ENCODE measurements at places on chromosomes 6 and 20.
A peak's percentile ranks its signal among the peaks of the same experiment; 100 is the strongest.

DNA sequence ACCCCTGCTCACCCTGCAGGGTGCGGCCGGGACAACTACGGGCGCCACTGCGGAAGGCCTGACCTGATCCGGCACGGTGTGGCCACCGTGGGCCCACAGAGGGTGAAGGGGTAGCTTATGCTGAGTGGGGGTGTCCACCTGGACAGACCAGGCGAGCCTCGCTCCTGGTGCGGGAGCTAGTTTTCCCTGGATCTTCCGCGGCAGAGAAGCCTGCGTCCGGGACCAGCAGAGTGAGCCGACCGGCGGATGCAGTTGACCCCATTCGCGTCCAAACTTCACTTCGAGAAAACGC lies 38.2 kb downstream of the NCR2 start:
- DNase-seq = no peak

DNA sequence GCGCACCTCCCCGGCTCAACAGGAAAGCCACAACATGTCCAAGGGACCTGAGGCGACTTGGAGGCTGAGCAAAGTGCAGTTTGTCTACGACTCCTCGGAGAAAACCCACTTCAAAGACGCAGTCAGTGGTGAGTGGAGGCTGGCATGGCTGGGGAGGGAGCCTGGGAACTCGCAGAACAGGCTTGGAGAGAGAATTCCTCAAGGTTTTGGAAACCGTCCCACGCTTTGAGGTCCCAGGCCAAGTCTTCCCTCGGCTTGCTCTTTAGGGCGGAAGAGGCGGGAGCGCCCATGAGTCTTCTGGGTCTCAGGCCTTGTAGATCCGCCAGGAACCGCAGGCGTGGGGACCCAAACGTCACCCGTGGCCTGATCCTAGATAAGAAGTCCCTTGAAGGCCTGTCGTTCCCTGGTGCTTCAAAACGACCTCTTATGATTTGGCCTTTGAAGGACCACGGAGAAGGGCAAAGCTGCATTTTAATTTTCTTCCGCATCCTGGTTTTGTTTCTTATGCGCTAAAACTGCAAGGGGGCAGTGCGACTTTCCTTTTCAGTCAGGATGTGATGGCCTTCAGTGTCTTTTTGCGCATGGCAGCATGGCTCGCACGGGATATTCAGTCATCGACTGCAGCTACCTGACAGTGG lies 2.0 kb downstream of the LAMP5 start:
- DNase-seq = peak; percentile 49

- no peak for DNase-seq
Observed at GRCh38 chr20:64101731-64102621, 5.4 kb downstream of the NPBWR2 start.

GRCh38 chr6:49606721-49607390 lies 29.8 kb downstream of the RHAG start:
- peak; percentile 77 for DNase-seq

GRCh38 chr20:42594011-42594410 lies 595.7 kb downstream of the PTPRT start:
- DNase-seq = no peak

- no peak for DNase-seq
Observed at GRCh38 chr6:107667790-107668189, 156.3 kb downstream of the SCML4 start.

GRCh38 chr6:45052325-45052724 lies 275.8 kb upstream of the RUNX2 start:
- no peak for DNase-seq

DNA sequence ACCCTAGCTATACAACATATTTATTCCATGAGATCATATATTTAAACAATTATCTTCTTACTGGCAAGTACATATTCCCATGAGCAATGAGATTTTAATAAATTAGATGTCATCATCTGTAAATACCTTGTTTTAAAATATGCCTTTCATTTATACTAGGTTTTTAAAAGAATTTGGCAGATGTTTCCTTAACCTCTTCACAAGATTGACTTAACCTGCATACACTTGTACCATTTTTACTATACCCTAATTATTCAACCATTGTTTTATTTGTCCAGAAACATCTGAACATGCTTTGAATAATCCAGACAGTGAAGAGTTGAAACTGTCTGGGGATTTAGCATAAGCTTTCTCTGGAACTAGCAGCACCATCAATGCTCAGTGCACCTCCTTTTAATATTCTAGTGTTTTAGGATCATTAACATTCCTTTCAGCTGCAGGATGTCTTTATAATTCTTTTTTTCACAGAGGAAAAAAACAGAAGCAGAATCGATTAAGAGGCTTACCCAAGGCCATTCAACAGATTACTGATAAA lies 188.0 kb upstream of the TENT5A start:
- peak; percentile 30 for DNase-seq

GRCh38 chr20:32205110-32205842 lies 2.3 kb downstream of the PLAGL2 start:
- no peak for DNase-seq

DNA sequence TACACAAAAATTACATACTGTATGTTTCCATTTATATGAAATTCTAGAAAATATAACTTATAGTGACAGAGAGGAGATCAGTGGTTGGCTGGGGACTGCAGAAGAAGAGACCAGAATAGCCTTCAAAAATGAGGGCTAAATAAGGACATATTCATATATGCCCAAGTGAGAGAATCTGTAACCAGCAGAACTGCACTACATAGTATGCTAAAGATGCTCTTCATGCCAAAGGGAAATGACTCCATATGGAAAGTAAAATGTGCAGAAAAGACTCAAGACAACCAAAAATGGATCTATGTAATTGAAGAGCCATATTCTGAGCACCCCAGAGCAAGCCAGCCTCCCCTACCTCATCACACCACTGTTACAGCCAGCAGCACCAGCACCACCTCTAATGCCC lies 29.0 kb downstream of the ELOVL2 start:
- DNase-seq = no peak

GRCh38 chr20:8930726-8931125 lies 138.2 kb upstream of the PLCB4 start:
- DNase-seq = peak; percentile 75

- no peak for DNase-seq
Observed at GRCh38 chr20:4181956-4182945, 166.9 kb upstream of the RNF24 start.

DNA sequence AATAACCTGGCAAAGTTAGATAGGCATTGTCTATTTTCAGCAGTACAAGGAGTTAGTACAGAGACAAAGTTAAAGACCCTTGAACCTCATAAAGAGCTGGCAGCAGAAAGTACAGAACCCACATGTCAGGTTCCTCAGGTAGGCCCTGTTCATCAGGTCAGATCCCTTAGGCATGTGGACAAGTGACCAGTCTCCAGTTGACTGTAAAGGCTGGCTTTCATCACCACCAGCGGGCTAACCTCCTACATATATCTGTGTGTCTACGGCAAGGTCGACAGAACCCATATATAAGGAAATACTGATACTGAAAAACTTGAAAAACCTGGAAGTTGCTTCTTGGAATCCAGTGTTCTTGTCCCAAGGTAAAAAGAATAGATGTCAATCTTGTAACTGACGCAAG lies 223.1 kb upstream of the SGK1 start:
- DNase-seq = no peak

GRCh38 chr6:142940487-142940886 lies 4.5 kb downstream of the HIVEP2 start:
- DNase-seq = peak; percentile 70

DNA sequence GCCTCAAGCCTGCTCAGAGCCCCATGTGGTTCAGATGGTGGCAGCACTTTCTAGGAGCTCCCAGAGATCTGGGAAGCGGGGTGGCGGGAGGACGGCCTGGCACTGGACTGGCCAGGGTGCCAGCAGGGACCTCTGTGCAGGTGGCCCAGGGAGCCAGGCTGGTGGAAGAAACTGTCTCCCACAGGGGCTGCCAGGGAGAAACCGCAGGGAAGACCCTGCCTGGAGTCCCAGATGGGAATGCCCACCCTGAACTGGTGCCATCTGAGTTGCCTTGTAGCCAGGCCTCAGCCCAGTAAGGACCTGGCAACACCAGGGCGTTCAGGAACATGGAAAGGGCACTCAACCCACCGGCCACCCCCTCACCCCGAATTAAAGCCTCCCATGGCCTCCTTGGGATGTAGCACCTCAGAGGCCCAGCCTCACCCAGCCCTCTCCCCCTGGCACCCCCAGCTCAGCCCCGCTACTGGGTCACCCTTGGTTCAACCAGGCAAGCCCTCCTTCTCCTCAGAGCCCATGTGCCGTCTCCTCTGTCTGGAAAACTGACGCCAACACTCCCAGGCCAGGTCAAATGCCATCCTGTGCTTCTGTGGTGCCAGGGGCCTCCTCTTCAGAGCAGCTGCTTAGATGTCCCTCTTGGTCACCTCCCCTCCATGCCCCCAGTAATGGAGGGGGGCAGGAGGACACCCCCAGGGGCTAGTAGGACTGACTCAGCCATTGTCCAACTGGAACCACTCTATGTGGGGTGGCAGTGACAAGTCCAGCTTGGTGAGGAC lies 5.9 kb upstream of the C20orf144 start:
- DNase-seq = no peak

GRCh38 chr6:169803271-169803811 lies 51.9 kb downstream of the ERMARD start:
- DNase-seq = no peak

DNA sequence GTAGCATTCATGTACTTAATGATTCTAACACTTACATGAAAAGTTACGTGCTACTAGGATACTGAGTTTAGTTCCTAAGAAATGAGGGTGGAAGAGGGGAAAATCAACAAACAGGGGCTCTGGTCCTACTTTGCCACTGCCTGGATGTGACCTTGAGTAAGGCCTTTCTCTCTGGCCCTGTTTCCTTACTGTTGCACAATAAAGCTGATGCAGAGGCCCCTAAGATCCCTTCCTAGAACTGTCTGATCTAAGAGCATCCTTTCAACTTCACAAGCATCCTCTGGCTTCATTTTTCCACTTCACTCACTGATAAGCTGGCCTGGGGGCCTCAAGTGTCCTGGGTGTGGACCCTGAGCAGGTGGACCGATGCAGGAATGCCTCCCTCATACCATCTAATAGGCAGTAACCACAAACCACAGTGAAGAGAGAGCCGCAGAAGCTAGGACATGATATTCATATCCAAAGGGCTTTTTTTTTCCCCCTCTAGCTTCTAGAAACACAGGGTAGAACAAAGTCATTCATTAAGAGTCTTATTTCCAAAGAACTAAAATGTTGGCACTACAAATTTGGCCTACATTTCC lies 21.6 kb downstream of the FKBP1A start:
- DNase-seq = no peak

DNA sequence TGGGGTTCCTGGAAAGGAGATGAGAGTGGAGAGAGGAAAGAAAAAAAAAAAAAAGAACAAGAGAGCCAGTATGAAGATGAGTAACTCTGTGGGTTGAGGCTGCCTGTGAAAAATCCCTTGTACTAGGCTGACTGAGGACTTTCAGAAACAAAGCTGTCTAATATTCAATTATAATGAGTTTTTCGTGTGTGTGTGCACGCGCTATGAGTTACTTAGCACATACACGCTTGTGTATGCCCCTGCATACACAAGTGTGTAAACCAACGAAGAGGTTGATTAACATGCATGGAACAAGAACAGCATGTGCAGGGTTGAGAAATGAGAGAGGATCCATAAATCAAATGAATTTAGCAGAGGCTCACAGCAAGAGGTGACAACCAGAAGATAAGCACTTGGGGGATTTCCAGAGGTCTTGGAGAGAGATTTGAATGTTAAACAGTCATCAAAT lies 4.8 kb upstream of the RBPJL start:
- DNase-seq = no peak

- DNase-seq = no peak
Observed at GRCh38 chr6:140108167-140108566, 733.7 kb upstream of the CITED2 start.

GRCh38 chr6:106102034-106102433 lies 15.9 kb downstream of the PRDM1 start:
- DNase-seq = no peak

DNA sequence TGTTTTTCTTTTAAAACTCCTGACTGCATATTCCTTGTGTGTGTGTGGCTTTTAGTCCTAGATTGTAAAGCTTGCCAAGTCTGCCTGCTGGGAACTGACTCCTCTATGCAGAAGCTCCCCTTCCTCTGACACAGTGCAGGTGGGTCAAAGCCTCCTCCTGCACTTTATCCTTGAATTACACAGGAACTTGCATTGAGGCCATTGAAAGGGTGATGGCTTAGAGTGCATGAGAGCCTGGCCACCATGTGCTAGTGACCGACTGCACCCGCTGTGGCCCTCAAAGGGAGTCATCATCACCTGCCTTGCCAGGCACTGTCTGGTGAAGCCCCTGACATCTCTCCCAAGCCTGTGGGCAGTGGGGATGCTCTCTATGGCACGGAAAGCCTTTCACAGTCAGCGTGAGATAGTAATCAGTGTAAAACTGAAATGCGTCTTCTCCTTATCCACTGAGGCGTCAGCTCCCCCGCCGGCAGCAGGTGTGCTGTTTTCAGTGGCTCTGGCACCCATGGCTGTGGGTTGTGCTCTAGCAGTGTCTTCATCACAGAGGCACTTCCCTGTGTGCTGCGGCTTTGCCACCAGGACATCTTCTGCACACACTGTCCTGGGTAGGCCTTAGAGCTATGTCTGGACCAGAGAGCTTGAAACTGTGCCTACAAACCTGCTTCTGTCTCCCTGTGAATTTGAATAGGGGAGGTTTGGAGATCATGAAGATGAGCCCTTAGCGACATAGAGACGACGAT lies 87.9 kb downstream of the THBS2 start:
- DNase-seq = peak; percentile 59

GRCh38 chr6:20349225-20349624 lies 52.5 kb upstream of the E2F3 start:
- DNase-seq = no peak

DNA sequence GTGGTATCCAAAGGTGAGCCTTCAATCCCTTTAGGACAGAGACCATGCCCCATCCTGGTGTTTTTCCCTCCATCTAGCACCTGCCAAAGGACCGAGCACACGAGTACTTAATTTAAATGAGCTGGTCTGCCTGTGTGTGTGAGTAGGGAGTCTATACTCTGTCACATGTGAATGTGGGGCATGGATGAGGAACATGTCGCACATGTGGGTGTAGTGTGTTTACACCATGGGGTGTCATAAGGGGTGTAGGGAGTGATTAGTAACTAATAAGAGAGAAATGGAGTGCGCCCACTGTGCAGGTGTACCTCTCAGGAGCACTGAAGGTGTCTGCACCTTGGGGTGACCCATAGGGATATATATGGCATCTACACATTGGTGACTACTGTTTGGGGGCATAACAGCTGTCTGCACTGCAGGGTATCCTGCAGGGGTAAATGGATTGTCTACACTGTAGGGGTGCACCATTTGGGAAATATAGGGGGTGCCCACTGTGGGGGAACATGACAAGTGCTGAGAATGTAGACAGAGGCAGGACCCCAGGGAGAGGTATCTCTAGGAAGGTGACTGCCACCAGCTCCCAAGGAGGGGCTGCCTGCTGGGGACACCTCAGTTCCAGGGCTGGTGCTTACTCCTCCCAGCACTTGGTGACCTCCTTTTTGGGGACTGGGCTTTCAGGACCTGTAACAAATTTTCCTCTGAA lies 53.5 kb downstream of the EBF4 start:
- DNase-seq = no peak

Measured in EH (cell line).